Activated B cell treated with CpG ODN at 0.5 μM for 24 hours (primary cell): ENCODE measurements at places on chromosomes 5 and 9. TPM values are rescaled to one million over a fixed set of nuclear protein-coding genes. Genes with fewer than 3 reads are reported as not detected.

The DNAJC18 gene
- total RNA-seq: 9.1 and 9.6 TPM in 2 replicates

DNA sequence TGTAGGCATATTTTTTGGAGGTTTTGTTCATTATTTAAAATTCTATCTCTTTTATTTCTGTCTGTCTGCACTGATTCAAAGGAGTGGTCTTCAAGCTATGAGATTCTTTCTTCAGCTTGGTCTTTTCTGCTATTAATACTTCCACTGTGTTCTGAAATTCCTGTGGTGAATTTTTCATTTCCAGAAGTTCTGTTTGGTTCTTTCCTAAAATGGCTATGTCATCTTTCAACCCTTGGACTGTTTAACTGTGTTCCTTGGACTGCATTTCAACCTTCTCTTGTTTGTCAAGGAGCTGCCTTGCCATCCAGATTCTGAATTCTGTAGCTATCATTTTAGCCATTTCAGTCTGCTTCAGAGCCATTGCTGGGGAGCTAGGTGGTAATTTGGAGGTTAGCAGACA, 76.3 kb downstream of the CERT1 start:
- DNase-seq: no peak

- DNase-seq: no peak
Observed at GRCh38 chr9:76353280-76353679, 40.9 kb downstream of the RFK start.

DNA sequence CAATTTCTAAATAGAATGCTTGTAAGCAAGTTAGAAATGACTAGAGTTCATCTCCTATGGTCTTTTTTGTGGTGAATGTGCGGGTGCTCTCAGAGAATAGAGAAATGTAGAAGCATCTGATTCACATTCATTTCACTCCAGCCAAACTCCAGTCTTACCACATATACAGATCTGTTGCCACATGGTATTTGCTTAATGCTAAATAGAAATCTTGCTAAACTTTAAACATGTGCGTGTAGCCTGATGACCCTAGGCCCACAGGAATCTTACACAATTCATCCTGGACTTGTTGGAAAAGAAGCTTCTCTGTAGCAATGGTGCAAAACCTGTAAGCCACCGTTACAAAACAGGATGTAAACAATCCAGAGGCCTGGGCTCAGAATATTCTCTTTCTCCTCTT, 135.2 kb downstream of the PCSK1 start:
- no peak for DNase-seq

The MARCOL gene
- total RNA-seq: not detected in 2 replicates
